Breast epithelium (tissue), 4 donors: ENCODE measurements at places on chromosomes 13 and 19.

GRCh38 chr19:14434543-14435319 is 1.6 kb downstream of the PKN1 start:
- no peaks in the 10 kb centered on the region for H3K36me3 ChIP-seq
- H3K27me3 ChIP-seq, result no peaks in the 10 kb centered on the region
- H3K4me1 ChIP-seq, result peaks cover 6% of the 10 kb centered on the region
- peak overlapping the region; percentile 86 for H3K4me3 ChIP-seq

- no peaks in the 10 kb centered on the region for H3K27me3 ChIP-seq
- H3K36me3 ChIP-seq, result no peaks in the 10 kb centered on the region
- H3K27ac ChIP-seq, result no peak overlapping the region
- no peaks in the 10 kb centered on the region for H3K4me1 ChIP-seq
- DNase-seq, result no peak
Observed at GRCh38 chr13:48906200-48906599, 69.5 kb upstream of the FNDC3A start.

DNA sequence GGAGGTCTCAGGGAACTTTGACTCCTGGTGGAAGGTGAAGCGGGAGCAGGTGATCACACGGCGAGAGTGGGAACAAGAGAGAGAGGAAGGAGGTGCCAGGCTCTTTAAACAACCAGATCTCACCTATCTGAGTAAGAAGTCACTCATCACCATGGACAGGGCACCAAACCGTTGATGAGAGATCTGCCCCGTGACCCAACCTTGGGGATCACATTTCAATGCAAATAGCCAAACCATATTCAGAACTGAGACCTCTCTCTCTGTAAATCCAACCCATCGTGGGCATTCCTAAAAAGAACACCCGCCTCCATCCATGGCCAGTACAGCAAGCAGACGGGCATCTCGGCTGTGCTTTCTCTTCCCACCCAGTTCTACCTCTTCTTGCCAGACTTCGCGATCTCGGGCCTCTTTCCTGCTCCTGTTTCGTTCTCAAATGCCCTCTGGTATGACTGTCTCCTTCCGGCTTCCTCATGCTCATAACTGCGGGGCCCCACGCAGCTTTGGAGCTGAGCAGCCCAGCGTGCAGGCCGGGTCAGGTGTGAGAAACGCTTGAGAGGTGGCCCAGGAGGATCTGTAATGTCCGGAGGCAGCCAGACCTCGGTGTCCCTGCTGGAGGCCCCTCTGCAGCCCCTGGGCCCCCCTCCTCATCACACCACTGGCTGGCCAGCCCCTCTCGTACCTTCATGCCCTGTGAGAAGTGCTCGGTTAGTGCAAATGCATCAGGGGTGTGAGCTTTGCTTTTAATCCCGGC is 97.0 kb upstream of the GPR183 start:
- no peak overlapping the region for H3K27ac ChIP-seq
- H3K27me3 ChIP-seq, result no peaks in the 10 kb centered on the region
- no peaks in the 10 kb centered on the region for H3K36me3 ChIP-seq
- no peak for DNase-seq
- H3K4me3 ChIP-seq, result no peak overlapping the region

DNA sequence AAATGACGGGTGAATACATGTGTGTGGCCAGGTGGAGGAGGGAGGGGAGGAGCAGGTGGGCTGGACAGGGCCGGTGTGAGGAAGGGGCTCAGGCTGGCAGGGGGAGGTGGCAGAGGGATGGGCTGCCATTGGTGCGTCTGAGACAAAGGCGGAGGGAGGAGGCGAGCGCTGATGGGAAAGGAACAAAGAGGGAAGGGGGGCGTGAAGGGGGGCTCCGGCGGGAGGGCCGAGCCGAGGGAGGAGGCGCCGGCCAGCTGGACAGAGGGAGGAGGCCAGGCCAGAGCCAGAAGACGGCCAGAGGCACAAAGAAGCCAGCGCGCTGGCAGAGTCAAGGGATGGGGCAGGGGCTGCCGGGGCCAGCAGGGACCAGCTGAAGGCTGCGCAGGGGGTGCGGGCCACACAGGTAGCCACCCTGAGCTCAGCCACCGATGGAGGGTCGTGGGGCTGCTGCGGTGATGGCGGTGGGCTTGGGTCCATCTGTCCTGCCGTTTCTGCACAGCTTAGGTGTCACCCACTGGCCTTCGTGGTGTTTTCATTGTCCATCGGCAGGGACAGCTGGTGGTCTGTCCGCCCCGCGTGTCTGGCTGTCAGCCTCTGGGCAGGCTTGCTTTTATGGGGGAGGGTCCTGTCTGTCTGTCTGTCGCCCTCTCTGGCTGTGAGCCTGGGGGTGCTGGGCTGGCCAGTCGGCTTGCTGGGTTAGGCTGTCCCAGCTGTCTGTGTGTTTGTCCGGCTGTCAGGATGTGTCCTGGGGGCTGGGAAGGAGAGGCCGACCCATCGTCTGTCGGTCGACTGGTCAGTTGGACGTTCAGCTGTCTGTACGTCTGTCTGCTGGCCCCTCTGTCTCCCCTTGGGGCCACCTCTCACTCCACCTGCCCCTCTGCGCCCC is 2.2 kb downstream of the APC2 start:
- no peak overlapping the region for H3K4me3 ChIP-seq
- H3K4me1 ChIP-seq, result peaks cover 6% of the 10 kb centered on the region
- H3K27ac ChIP-seq, result no peak overlapping the region
- no peak for DNase-seq
- no peaks in the 10 kb centered on the region for H3K36me3 ChIP-seq

DNA sequence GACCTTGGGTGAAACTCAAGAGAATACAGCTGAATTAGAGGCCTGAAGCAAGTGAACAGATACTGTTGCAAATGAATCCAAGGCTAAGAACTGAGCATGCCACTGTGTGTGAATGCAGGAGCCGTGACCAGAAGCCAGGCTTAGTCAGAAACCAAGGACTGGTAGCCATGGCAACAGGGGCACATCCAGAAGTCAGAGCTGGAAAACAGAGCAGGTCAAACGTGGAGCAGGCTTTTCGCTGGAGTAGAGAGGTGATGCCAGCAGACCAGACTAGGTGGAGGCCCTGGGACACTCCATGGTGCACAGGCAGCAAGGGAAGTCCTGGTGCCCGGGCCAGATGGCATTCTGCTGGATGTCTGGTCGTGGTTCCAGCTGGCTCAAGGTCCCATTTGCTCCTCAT is 564.1 kb downstream of the PCDH9 start:
- H3K4me3 ChIP-seq, result no peak overlapping the region
- no peaks in the 10 kb centered on the region for H3K36me3 ChIP-seq
- H3K4me1 ChIP-seq, result no peaks in the 10 kb centered on the region
- H3K27me3 ChIP-seq, result no peaks in the 10 kb centered on the region

DNA sequence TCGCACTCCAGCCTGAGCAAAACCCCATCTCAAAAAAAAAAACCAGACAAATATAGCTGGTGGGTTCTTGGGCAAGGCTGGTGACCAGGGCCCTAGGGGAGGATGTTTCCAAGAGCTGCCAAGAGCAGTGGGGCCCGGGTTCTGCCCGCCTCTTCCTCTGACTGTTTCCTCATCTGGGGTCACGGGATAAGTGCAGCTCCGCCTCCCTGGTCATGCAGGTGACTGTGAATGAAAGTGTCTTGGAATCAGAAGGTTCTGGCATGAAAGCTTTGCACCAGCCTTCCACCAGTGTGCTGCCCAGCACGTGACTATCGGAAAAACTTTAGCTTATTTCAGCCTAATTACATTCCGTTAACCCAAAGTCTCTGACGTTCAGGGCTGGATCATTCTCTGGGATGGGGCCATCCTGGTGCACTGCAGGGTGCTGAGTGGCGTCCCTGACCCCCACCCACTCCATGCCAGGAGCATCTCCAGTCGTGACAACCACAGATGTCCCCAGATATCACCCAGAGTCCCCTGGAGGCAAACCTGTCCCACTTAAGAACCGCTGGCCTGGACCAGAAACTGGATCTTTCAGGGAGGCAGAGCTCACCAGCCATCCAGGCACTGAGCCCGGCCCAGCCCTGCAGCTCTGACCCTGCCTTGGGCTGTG is 85.6 kb downstream of the GNG7 start:
- H3K4me3 ChIP-seq, result no peak overlapping the region
- no peak for DNase-seq
- H3K27me3 ChIP-seq, result no peaks in the 10 kb centered on the region
- H3K4me1 ChIP-seq, result no peaks in the 10 kb centered on the region
- no peaks in the 10 kb centered on the region for H3K36me3 ChIP-seq

DNA sequence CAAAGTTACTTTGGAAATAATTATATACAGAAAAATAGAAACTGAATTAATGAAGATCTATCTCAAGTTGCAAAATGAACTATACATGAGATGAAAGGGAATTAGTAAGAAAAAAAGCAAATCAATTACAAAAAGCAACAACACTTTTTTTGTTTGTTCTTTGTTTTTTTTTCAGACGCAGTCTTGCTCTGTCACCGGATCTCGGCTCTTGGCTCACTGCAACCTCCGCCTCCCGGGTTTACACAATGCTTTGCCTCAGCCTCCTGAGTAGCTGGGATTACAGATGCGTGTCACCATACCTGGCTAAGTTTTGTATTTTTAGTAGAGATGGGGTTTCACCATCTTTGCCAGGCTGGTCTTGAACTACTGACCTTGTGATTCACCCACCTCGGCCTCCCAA is 2.2 kb downstream of the ZNF415 start:
- H3K27me3 ChIP-seq, result no peaks in the 10 kb centered on the region
- peaks cover 3% of the 10 kb centered on the region for H3K4me1 ChIP-seq
- H3K27ac ChIP-seq, result no peak overlapping the region
- no peak overlapping the region for H3K4me3 ChIP-seq
- DNase-seq, result no peak

GRCh38 chr13:42977219-42977659 is 14.8 kb downstream of the EPSTI1 start:
- H3K36me3 ChIP-seq, result no peaks in the 10 kb centered on the region
- H3K27me3 ChIP-seq, result no peaks in the 10 kb centered on the region
- no peak for DNase-seq

- H3K27me3 ChIP-seq, result peaks cover 23% of the 10 kb centered on the region
- H3K27ac ChIP-seq, result no peak overlapping the region
- no peak overlapping the region for H3K4me3 ChIP-seq
- H3K4me1 ChIP-seq, result no peaks in the 10 kb centered on the region
Observed at GRCh38 chr19:40219721-40220276, 1.6 kb upstream of the TTC9B start.

- no peaks in the 10 kb centered on the region for H3K36me3 ChIP-seq
- no peak overlapping the region for H3K4me3 ChIP-seq
- DNase-seq, result no peak
- H3K27ac ChIP-seq, result no peak overlapping the region
- H3K27me3 ChIP-seq, result no peaks in the 10 kb centered on the region
Observed at GRCh38 chr13:37667702-37668101, 69.1 kb upstream of the POSTN start.

DNA sequence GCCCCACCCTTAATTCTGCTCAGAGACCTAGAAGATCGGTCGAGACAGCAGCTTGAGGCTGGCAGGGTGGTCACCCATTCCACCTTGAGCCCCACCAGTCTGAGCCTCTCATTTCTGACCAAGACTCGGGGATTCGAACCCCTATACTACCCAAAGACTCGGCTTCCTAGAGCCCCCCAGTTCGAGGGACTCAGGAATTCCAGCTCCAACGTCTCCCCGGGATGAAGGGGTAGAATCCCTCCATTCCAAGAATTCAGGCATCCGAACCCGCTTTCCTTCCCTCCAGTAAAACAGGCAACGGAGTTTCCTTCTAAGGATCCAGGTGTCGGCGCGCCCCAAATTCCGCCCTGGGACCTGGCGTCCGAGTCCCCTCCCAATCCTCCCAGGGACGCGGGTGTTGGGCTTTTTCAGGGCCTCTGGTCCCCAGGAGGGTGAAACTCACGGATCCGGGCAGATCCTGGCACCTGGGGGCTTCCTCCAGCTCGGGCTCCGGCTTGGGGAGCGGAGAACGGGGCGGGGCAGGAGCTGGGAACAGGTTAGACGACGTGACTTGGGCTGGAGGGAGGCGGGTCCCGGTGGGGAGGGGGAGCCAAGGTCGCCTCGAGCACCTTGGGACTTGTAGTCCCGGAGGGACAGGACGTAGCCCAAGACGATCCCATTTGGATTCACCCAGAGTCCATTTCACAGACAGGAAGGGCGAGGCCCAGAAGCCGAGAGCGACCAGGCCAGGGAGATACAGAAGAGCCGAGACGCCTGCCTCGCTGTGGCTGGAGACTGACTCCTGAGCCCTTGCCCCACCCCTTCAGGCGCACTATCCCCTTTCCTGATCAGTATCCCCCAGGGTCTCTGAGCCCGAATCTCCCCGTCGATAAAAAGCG is at the start of gene PPP1R13L:
PPP1R13L (minus strand) TSS at position 513 of the 878 bp plus-strand sequence. CDS start 6,751 bp downstream, outside the sequence.
- peak within 1 kb of the TSS; percentile 61 for H3K4me3 ChIP-seq
- H3K4me1 ChIP-seq, result peaks cover 16% of the 10 kb centered on the region
- peak within 1 kb of the TSS; percentile 99 for H3K27ac ChIP-seq
- H3K27me3 ChIP-seq, result no peaks in the 10 kb centered on the region

GRCh38 chr19:48964205-48965039 is 687 bp upstream of the FTL start:
- peak overlapping the region; percentile 93 for H3K27ac ChIP-seq
- H3K4me3 ChIP-seq, result peak overlapping the region; percentile 81
- H3K36me3 ChIP-seq, result no peaks in the 10 kb centered on the region
- H3K27me3 ChIP-seq, result no peaks in the 10 kb centered on the region
- peaks cover 14% of the 10 kb centered on the region for H3K4me1 ChIP-seq
- no peak for DNase-seq

- H3K4me3 ChIP-seq, result peak overlapping the region; percentile 3
- no peaks in the 10 kb centered on the region for H3K27me3 ChIP-seq
- no peaks in the 10 kb centered on the region for H3K36me3 ChIP-seq
- peak overlapping the region; percentile 40 for H3K27ac ChIP-seq
- DNase-seq, result no peak
Observed at GRCh38 chr13:97249093-97249795, 27.1 kb downstream of the MBNL2 start.

GRCh38 chr19:47097396-47098201 is 16.0 kb downstream of the ZC3H4 start:
- H3K4me3 ChIP-seq, result peak overlapping the region; percentile 34
- peaks cover 6% of the 10 kb centered on the region for H3K4me1 ChIP-seq
- no peaks in the 10 kb centered on the region for H3K36me3 ChIP-seq
- H3K27ac ChIP-seq, result peak overlapping the region; percentile 98
- DNase-seq, result no peak

GRCh38 chr13:39688699-39689405 is 33.4 kb downstream of the COG6 start:
- no peaks in the 10 kb centered on the region for H3K36me3 ChIP-seq
- no peaks in the 10 kb centered on the region for H3K27me3 ChIP-seq
- no peak for DNase-seq
- no peak overlapping the region for H3K27ac ChIP-seq

GRCh38 chr13:111315347-111315995 is 5.0 kb upstream of the TEX29 start:
- no peaks in the 10 kb centered on the region for H3K36me3 ChIP-seq
- DNase-seq, result no peak
- H3K27ac ChIP-seq, result no peak overlapping the region
- no peaks in the 10 kb centered on the region for H3K4me1 ChIP-seq

- no peak overlapping the region for H3K4me3 ChIP-seq
- H3K36me3 ChIP-seq, result no peaks in the 10 kb centered on the region
- H3K4me1 ChIP-seq, result no peaks in the 10 kb centered on the region
- no peak for DNase-seq
- no peak overlapping the region for H3K27ac ChIP-seq
Observed at GRCh38 chr13:99740251-99740979, 231.2 kb downstream of the ZIC5 start.

GRCh38 chr19:42150364-42150763 is 18.1 kb upstream of the POU2F2 start:
- H3K27ac ChIP-seq, result no peak overlapping the region
- DNase-seq, result no peak
- no peaks in the 10 kb centered on the region for H3K36me3 ChIP-seq
- H3K27me3 ChIP-seq, result peaks cover 34% of the 10 kb centered on the region
- no peaks in the 10 kb centered on the region for H3K4me1 ChIP-seq

GRCh38 chr19:18785179-18786124 is 5.7 kb downstream of the COMP start:
- peaks cover 16% of the 10 kb centered on the region for H3K4me1 ChIP-seq
- H3K36me3 ChIP-seq, result no peaks in the 10 kb centered on the region
- H3K27ac ChIP-seq, result no peak overlapping the region

- H3K27ac ChIP-seq, result no peak overlapping the region
- H3K27me3 ChIP-seq, result no peaks in the 10 kb centered on the region
- no peak overlapping the region for H3K4me3 ChIP-seq
- no peaks in the 10 kb centered on the region for H3K36me3 ChIP-seq
- no peaks in the 10 kb centered on the region for H3K4me1 ChIP-seq
- no peak for DNase-seq
Observed at GRCh38 chr13:79846386-79846785, 365.4 kb downstream of the NDFIP2 start.
